Activated CD8-positive, alpha-beta memory T cell treated with anti-CD3 and anti-CD28 coated beads for 24 hours (primary cell): ENCODE measurements at places on chromosomes 16 and 17.

DNA sequence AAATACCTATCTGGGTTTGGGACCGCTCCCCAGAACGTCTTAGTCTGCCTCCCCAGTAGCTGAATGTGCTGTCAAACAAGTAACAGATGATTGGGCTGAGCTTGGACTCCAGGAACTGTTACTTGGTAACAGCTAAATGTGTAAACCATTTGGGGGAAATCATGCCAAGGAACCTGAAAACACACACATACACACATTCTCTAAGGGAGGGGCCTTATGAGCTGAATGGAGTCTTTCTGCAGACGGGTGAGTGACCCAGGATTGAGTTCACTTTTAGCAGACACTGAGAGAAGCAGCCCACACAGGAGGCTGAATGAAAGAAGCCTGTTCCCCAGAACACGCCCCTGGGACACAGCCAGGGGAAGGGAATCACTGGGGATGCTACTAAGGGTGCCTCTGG lies 1.6 kb downstream of the ACLY start:
- no peak for DNase-seq

GRCh38 chr16:68743664-68744063 lies 6.6 kb downstream of the CDH1 start:
- no peak for DNase-seq

- peak; percentile 70 for DNase-seq
These were observed 601 bp upstream of the RFWD3 start for GRCh38 chr16:74667255-74667700.

DNA sequence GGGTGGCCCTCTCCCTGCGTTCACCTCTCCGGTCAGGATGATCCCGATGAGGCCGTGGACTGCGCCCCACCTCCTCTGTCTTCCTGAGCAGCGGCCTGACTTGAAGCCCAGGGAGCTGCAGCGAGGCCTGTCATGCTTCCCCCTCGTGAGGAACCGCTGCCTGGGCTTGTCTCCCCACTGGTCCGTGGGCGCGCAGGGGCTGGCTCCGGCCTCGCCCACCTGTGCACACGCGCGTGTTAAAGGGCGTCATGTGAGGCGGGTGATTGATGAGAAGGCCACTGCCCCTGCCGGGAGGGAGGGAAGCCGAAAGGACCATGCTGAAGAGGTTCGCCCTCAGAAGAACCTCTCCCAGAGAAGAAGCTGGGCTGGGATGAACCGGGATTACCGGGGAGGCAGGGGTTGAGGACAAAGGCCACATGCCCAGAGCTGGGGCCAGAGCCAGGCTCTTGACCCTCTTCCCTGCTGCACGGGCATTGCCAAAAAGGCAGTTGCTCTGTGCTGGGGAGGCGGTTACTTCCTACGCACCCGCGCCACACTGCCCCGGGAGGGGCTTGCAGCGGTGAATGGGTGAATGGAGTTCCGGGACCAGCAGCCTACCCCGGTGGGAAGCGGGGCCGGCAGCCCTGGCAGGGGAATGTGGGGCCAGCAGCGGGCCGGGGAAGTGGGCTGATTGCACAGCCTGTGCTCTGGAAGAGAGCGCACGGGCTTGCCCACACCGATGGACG lies 85.9 kb upstream of the GSE1 start:
- DNase-seq = no peak

GRCh38 chr17:56988901-56989572 lies 11.1 kb downstream of the SCPEP1 start:
- DNase-seq = no peak

GRCh38 chr16:29983420-29984136 lies 9.9 kb downstream of the TAOK2 start:
- DNase-seq = no peak

DNA sequence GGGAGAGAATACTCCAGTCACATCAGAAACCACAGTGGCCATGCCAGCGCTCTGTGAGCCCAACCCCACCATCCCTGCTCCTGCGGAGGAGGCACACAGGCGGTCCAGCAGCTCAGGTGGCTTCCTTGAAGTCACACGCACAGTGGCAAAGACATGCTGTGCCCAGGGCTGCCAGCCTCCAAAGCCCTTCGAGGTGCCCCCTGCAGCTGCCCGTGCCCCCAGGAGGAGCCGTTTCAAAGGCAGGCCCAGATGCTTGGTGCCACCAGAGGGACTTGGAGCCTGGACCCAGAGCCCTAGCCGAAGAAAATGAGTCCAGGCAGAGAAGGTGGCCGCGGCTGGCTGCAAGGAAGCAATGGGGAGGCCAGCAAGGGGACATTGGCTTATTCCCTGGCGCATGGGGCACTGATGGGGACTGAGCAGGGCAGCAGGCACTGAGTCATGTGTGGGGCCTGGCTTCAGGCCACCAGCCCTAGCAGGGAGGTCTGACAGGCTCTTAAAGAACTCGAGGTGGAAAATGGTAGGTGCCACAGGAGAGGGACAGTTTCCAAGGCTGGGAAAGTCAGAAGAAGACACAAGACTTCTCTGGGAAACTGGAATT lies 17.2 kb upstream of the CACNG1 start:
- DNase-seq = no peak

- no peak for DNase-seq
These were observed 35.0 kb downstream of the ITGB3 start for GRCh38 chr17:47288531-47289116.

GRCh38 chr17:76417499-76418143 lies 33.2 kb downstream of the SPHK1 start:
- no peak for DNase-seq

DNA sequence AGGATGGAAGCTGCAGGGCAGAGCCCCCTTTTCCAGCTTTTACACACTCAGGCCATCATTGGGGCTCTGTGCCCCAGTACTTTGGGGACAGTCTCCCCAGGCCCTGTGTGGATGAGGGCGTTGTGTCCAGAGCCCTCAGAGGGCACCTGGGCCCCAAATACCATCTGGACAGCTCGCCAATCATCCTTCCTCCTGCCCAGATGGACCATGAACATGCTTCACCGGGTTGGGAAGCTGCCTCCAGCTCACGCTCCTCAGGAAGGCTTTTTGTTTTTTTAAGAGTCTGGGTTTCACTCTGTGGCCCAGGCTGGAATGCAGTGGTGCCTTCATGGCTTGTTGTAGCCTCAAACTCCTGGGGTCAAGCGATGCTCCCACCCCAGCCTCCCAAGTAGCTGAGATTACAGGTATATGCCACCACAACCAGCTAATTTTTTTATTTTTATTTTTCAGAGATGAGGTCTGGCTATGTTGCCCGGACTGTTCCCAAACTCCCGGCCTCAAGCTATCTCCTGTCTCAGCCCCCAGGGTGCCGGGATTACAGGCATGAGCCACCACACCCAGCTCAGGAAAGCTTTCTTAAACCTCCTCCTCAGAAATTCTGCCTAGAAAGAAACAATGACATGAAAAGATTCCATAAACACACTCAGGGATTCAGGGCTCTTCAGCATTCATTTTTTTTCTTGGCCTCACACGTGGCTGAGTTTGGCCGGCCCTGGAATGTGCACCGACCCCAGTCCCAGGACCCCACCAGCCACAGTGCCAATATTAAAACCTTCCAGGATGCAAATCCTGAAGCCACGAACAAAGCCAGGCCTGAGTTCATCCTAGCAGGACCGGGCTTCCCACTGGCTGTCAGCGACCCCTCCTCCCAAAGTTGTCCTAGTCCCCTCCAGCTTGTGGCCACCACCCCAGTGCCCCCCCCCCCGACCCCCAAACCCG lies 27.4 kb upstream of the ZNF423 start:
- no peak for DNase-seq

GRCh38 chr17:69669441-69670178 lies 255.1 kb downstream of the MAP2K6 start:
- no peak for DNase-seq

DNA sequence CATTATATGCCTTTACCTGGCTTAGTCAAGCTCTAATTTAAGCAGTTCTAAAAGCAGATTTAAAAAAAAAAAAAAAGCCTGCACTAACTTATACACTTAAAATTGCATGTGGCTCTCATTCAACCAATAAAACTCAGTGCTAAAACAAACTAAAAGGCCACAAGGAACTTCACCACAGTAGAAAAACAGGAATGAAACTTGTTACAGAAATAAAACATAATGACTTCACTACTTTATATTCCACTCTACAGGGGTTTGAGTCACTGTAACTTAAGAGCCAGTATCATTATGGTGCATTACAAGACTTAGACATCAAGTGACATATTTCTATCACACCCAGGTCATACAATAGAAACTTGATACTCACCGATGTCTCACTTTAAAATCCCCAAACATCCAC lies 11.1 kb downstream of the CA10 start:
- DNase-seq = no peak

DNA sequence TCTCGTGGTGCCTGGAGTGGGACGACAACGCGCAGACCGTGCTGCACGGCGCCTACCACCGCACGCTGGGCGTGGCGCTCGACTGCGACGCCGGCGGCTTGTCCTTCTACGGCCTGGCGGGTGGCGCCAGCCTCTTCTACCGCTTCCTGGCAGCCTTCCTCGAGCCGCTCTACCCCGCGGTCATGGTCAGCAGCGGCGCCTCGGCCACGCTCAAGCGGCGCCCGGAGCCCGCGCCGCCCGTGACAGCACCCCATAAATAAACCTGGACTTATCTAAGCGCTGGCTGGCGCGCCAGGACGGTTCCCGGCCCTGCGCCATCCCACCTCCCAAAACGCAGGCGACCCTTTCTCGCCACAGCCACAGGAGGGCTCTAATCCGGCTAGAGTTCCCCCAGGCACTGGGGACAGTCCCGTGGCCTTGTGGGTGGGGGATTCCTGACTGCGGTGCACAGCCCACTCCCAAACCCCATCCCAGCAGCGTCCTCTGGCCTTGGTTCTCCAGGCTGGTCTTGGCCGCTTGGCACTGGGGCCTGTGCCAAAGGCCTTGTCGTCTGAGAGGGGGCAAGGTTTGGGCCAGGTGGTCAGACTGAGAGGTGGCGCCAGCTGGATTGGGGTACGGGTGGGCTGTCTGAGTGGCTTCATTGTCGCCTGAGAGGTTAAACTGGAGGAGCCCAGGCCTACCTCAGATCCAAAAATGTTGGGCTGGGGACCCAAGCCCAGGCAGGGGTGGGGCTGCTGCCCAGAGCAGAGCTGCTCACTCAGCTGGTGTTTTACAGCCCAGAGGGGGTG lies 10.1 kb upstream of the SLC16A5 start:
- DNase-seq = peak; percentile 82
